Mucosa of descending colon (tissue), 3 donors: ENCODE measurements at places on chromosomes 1 and 21. TPM values are rescaled to one million over a fixed set of nuclear protein-coding genes. Genes with fewer than 3 reads are reported as not detected.

- no peak for DNase-seq
Measured at GRCh38 chr1:74463333-74463988, 49.0 kb downstream of the LRRC53 start.

GRCh38 chr1:56387071-56387740, 192.2 kb downstream of the PLPP3 start:
- no peak for DNase-seq

- no peak for DNase-seq
Measured at GRCh38 chr1:115090540-115090939, 1.2 kb upstream of the TSPAN2 start.

C1orf141 gene
- not detected for total RNA-seq

GRCh38 chr1:206955476-206956451, 9.5 kb upstream of the PIGR start:
- peak; percentile 74 for DNase-seq

DNA sequence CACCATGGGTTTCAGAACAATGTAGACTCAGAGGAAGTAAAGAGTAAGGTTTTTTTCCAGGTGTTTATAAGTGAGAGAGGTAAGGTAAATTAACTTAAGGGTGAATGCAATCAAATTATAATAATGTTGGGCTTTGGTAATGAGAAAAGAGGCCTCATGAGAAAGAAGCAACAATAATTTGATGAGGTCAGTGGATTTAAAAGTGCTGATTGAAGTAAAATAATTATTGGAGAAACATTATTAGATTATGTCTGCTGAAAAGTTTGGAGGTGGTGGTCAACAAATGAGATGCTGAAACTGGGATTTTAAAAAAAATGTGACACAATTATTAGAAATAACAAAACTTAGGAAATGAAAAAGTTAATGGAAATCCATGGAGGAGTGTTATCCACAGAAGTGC, 187.4 kb upstream of the BRINP3 start:
- no peak for DNase-seq

SPRR5 gene
- total RNA-seq = not detected

DNA sequence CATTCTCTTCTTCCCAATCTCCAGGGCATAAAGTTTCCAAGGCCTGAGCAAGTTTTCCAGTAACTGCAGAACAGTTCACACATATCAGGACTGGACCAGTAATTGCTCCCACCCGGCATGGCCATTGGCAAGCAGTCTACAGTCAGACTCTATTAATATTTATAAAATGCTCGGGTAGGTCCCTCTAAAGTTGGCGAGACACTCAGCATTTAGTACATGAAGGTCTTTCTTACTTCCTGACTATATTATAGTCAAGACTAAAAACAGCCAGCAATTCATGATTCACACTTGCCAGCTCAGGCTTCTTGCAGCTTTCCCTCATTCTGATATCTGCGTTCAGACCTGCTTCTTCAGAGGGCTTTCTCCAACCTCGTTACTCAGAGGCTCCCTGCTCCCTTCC, 25.4 kb downstream of the GADD45A start:
- no peak for DNase-seq

DNA sequence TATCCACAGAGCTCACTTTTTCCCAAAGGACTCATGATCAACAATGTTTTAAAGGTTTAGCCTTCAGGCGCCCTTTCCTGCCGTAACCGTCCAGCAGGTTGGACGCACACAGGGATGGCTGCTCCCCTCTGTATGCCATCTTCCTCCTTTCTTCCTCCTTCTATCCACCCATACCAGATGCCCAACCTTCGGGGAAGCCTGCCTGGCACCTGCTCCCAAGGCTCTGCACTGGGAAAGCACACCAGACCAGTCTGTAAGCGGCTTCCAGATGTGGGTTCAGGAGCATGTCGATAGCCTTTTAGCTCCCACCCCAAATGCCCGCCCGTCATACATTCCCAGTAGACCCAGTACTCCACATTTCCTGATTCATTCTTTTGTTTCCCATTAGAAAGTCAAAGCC, 52.9 kb downstream of the STUM start:
- DNase-seq = no peak

- DNase-seq = no peak
Measured at GRCh38 chr21:30695956-30696355, 22.6 kb downstream of the KRTAP21-3 start.

DNA sequence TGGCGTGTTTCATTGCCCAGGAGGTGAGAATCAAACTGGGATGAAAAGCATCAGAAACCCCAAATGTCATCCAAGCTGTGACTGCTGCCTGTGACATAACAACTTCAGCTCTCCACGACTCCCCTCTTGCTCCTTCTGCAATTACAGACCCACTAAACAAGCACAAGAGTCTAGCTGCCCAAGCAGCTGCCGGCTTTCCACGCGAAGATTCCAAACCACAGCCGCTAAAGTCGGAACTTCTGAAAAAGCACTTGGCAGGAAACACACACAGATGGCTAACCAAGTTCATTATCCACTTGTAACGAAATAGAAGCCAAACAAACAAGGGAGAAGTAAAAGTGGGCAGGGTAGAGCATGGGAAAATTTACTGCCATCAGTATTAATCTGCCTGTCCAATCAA, 198.1 kb downstream of the SLC35F3 start:
- no peak for DNase-seq

TMPRSS15 gene
- total RNA-seq = not detected

GRCh38 chr1:188314557-188315137, 1485.9 kb downstream of the PLA2G4A start:
- DNase-seq = no peak

KCNK2 gene
- total RNA-seq = 0.34 TPM

C1orf87 gene
- total RNA-seq = not detected

PCP4 gene
- total RNA-seq = 1.4 TPM

- DNase-seq = no peak
Measured at GRCh38 chr1:233289676-233290075, 5.8 kb downstream of the PCNX2 start.

DNA sequence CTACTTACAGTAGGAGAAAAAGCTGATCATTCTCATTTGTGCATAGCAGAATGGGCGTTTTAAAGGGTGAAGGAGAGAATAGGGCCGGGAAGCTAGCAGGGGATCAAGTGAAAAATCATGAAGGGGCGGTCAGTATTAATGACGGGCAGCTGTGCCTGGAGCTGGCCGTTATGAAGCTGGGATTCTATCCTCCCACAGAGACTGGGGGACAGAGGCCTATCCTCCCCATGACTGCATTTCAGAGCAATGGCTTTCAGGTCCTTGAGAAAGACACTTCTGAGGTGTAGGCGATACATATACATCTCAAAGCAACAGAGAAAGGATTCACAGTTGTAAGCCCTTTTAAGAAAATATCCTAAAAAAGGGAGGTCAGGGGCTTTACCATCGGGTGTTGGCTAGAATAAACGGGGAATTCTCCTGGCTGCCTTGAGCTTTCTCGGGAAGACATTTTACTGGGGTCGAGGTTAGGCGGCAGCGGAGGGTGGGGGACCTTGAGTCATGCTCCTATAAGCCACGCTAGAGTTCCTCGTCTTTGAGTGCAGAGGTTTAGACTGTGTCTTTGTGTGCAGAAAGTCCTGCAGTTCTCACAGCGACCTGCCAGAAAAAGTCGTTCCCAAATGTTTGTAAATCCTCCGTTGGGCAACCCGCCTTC, 559 bp upstream of the MTARC2 start:
- DNase-seq = no peak

FAM78B gene
- total RNA-seq = 1.3 TPM

- no peak for DNase-seq
Measured at GRCh38 chr1:76066394-76066793, 8.2 kb upstream of the ST6GALNAC3 start.

DNA sequence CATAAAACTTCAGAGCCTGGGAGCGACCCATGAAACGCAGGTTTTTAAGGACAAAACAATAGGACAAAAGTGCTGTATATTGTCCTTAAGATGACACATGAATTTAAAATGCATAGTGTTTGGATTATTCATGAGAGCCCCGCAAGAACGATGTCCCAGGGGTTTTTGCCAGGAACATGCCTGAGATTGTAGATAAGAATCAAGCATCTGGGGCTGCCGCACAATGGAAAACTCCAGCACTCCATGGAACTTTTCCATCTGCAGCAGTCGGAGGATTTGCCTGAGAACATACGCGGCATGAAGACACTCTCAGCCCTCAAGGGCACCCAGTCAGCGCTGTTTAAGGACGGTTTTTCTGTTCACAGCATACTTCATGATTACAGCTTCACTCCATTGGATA, 5.3 kb upstream of the ERG start:
- no peak for DNase-seq

- peak; percentile 67 for DNase-seq
Measured at GRCh38 chr1:22808676-22809483, 98.2 kb downstream of the EPHB2 start.

GRCh38 chr1:107141491-107142126, 770 bp downstream of the NTNG1 start:
- DNase-seq = peak; percentile 44

GRCh38 chr1:19610282-19610981, 33.7 kb upstream of the NBL1 start:
- no peak for DNase-seq

DNA sequence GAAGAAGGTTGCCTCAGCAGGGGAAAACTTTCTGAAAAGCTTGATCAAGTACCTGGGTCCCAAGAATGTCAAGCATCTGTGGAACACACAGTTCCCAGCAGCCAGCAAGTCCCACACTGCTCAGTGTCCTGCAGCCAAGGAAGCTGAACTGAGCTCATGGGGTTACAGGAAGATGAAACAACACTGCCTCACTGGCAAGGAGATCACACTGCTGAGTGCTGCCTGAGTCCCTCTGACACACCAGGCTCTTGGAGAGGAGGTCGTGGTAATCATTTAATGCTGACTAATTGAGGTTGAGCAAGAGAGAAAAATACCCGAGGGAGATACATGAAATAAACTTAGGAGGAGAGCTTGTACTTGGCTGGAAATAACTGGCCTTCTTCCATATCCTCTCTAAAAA, 75.2 kb downstream of the MPZL1 start:
- no peak for DNase-seq

GJA8 gene
- total RNA-seq = not detected

- DNase-seq = no peak
Measured at GRCh38 chr1:41521766-41522165, 37.3 kb upstream of the EDN2 start.

DNA sequence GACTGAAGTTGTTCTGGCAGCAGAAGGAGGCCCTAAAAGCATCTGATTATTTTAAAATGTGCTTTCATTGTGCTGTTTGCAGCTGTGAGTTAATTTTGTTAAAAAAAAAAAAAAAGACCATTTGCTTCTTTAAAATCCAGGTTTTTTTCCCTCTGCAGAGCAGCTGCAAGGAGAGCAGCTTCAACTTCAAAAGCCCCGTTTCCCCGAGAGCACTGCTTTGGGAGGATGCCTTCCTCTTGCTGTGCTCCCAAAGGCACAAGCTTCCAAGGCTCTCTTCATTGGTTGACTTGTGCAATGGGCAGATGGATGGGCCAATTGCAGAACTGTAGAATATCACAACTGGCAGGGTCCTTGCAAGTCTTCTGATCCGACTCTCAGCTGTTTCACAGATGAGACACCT, 459.2 kb upstream of the PKN2 start:
- no peak for DNase-seq

GRCh38 chr1:234666761-234667160, 56.8 kb upstream of the IRF2BP2 start:
- DNase-seq = no peak

- no peak for DNase-seq
Measured at GRCh38 chr1:203627851-203628200, 1.2 kb downstream of the ATP2B4 start.

- no peak for DNase-seq
Measured at GRCh38 chr21:36587388-36587787, 107.5 kb upstream of the CLDN14 start.

DNA sequence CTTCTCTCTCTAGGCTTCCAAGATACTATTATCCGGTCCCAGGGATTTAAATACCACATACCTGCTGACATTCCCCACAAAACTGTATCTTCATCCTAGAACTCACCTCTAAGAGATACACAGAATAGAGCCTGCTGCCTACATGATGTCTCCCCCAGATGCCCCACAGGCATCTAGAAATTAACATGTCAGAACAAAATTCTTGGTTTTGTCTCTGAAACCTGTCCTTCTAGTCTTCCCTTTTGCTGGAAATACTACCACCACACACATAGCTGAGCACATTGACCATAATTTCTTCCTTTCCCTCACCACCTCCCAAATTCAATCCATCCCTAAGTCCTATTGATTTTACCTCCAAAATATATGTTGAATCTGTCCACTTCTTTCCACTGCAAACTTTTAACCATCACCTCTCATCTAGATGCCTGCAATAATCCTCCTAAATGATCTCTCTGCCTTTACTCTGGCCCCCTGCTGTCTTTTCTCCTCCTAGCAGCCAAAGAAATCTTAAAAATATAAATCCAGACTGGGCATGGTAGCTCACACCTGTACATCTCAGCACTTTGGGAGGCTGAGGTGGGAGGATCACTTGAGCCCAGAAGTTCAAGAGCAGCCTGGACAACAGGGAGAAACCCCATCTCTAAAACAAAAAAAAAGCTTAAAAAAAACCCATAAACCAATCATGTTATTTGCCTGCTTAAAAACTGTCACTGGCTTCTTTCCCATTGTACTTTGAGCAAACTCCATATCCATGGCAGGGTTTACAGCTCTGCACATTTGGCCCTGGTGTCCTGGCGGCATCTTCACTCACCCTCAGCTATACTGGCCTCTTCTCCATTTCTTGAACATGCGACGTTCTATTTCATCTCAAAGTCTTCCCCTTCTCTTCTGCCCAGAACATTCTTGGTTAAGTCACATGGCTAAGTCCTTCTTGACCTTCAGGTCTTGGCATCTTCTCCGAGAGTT, 6.2 kb upstream of the FAM76A start:
- no peak for DNase-seq

DNA sequence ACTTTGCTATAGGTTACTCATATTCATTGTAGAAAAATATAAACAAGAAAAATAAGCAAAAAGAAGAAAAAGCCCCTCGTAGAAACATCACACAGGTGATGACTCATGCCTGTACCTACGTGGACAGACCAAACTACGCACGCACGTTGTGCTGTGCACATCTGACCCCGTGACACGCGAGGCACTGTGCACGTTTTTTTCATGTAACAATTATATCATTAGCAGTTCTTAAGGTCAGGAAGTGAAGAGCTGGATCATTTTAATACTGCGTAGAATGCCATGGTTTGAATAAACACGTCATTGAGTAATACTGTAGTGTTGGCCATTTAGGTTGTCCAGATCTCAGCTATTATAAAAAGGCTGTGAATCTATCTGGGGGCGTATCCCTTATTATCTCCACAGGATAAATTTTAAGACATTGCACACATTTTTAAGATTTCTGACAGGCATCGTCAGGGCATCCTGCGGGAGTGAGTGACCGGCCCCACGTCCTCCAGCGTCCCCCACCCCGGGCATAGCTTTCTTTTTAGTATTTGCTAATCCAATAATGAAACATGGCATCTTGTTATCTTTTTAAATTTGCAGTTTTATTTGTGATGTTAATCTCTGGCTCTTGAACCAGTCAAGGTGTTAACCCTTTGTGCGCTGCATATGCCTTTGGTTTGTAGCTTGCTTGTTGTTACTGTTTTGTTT, 23.4 kb upstream of the ADARB1 start:
- DNase-seq = no peak

F13B gene
- not detected for total RNA-seq

TIE1 gene
- total RNA-seq = 8.1 TPM

DNA sequence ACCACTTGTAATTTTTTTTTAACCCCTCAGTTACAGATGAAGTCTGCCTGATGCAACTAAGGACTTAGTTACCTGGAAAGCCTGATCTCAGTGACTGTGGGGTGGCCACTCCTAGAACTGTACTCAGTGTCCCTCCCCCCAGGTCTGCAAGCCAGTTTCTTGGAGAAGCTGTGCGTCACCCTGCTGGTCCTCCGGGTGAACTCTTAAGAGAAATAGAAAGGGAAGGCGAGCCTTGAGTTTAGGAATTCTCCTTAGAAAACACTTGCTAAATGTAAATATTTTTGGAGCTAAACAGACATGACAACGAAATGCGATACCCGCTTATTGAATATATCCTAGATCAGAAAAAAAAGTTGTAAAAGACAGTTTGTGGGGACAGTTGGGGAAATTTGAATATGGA, 730 bp downstream of the SLC16A4 start:
- no peak for DNase-seq
